ENCODE measurements at places on chromosomes 11 and 22.
A peak's percentile ranks its signal among the peaks of the same experiment; 100 is the strongest.

- DNase-seq = no peak
Observed at GRCh38 chr11:85301895-85302678, 325.1 kb downstream of the DLG2 start.

GRCh38 chr22:42437488-42438292 lies 5.5 kb upstream of the NFAM1 start:
- no peak for DNase-seq

DNA sequence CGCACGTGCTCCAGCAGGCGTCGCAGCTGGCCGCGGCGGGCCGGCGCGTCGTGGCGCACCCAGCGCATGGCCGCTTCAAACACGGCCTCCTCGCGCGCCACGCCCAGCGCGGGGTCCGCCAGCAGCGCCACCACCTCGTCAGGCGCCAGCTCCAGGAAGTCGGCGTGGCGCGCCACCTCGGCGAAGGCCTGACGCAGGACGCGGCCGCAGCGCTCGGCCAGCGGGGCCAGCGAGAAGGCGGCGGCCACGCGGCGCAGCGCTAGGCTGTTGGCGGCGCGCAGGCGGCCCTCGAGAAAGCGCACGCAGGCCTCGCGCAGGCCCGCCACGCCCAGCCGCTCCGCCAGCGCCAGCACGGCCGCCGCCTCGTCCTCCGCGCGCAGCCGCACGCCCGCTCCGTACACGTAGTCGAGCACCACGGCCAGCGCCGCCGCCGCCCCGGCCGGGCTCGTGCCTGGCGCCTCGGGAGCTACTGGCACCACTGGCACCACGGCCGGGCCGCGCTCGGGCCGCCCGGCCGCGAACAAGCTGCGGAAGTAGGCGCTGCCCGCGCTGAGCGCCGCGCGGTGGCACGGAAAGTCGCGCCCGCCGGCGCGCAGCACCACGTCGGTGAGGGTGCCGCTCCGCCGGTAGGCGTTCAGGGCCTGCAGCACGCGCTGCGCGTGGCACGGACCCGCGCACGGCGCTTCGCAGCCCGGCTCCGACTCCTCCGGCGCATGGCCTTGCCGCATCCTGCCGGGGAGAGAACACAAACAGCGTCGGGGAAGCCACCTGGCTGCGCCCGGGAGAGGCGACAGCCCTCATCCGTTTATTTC lies 2.9 kb downstream of the KLHL35 start:
- DNase-seq = peak; percentile 88

DNA sequence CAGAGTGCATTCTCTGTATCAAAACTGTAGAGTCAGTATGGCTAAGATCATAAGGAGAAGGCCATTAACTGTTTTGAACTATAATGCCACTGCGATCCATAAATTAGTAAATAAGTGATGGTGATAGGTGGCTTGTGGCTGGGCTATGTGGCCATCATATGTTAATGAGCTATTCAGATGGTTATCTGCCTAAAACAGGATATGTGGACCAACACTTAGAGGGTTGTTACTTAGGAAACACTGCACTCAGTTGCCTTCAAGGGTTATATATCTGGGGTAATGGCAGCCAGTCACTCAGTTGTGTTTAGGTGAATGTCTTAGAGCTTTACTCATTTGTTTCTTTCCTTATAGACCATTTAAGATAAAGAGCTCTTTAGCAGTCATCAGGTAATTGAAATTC lies 66.0 kb downstream of the PPP2R1B start:
- no peak for DNase-seq

- no peak for DNase-seq
Observed at GRCh38 chr11:118619444-118620197, 12.2 kb downstream of the PHLDB1 start.

DNA sequence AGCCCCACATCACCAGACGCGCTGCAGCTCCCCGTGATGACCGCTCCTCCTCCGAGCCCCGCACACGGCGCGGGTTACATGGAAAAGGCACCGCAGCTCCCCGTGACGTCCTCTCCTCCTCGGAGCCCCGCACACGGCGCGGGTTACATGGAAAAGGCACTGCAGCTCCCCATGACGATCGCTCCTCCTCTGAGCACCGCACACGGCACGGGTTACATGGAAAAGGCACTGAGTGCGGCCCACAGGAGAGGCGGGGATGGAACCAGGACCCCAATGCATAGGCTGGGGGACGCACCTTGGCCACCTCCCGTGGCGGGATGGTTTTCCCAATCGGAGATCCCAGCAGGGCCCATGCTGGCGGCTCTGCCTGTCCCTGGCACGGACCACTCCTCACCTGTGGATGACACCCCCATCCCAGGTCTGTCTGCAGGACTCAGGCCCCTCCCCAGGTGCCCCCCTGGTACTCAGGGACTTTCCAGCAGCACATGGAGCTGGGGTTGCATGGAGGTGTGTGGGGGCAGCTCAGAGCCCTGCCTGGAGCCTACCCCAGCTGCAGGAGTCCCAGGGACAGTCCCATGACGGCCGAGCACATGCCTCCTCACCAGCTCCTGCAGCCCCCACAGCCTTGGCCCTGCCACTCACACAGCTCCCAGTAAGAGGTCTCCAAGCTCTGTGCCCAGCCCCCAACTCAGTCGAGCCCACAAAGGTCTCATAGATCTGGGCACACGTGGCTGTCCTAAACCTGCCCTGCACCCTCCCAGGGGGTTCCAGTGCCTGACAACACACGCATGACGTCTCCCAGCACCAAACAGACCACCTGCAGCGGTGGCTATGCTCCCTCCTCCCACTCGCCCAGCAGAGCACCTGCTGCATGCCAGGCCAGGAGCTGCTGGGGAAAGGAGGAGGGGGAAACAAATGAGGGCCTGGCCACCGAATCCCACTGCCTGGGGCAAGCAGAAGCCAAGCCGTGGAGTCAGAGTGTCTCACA lies 166.6 kb downstream of the BRD1 start:
- DNase-seq = peak; percentile 23

DNA sequence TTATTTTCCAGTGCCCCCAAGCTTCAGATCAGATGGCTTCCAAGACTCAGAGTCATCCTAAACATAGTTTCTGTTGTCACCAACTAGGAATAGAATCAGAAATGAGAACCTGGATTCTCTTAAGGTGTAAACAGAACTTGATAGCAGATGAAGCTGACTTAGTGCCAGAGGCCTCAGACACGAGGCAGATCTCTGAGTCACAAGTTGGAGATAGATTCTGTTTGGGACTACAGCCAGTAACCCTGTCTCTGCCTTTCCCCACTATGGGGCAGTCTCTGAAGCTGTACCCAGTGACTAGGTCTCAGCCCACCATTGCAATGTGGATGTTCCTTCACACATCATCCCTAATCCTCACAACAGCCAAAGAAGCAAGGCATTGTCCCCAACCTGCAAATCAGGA lies 25.4 kb downstream of the NEU3 start:
- DNase-seq = no peak

- DNase-seq = no peak
Observed at GRCh38 chr22:34620832-34621231, 445.1 kb upstream of the ISX start.

DNA sequence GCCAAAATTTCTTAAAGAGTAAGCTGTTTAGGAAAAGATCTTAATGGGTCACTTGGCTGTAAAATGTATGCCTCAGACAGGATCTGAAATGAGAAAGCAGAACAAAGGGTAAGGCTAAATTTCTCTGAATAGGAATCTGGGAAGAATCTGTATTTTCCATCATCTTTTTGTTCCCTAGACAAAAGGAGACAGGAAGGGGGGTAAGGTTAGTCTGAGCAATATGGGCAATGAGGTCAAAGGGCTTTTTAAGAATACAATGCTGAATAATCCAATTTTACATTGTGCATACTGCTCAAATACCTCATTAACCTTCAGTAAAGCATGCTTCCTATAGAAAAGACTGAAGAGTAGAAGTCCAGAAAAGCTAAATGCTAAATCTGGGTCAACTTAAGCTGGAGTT lies 34.6 kb downstream of the CLDN25 start:
- DNase-seq = no peak

- no peak for DNase-seq
Observed at GRCh38 chr11:46363455-46364005, 16.3 kb downstream of the DGKZ start.

DNA sequence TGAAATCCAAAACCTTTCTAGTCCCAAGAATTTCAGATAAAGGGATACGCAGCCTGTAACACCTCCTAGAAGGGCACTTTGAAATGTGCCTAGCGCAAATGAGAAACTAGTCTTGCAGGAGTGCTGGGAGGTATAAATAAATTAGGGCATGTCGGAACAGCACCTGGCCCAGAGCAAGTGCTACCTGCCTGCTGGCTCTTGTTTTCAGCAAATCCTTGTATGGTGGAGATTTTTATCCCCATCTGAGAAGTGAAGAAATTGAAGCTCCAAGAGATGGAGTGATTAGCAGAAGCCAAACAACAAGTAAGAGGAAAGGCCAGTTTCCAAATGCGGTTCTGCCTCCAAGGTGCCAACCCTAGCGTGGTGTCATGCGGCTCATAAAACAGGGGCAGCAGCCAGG lies 36.7 kb upstream of the TFIP11 start:
- DNase-seq = peak; percentile 59

DNA sequence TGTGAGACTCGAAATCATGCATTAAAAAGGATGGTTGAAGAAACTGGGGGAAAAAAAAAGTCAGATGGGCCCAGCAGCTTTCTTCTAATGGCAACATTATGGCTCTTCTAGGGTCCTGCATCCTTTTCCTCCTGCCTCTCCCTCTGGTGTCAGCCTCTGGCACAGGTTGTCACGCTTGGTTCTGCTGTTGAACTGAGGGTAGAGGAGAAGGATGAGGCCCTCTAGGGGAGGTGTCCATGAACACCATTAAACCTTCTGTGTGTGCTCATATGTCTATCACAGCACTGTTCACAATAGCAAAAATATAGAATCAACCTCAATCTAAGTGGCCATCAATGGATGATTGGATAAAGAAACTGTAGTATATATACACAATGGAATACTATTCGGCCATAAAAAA lies 36.0 kb downstream of the BUD13 start:
- DNase-seq = no peak

DNA sequence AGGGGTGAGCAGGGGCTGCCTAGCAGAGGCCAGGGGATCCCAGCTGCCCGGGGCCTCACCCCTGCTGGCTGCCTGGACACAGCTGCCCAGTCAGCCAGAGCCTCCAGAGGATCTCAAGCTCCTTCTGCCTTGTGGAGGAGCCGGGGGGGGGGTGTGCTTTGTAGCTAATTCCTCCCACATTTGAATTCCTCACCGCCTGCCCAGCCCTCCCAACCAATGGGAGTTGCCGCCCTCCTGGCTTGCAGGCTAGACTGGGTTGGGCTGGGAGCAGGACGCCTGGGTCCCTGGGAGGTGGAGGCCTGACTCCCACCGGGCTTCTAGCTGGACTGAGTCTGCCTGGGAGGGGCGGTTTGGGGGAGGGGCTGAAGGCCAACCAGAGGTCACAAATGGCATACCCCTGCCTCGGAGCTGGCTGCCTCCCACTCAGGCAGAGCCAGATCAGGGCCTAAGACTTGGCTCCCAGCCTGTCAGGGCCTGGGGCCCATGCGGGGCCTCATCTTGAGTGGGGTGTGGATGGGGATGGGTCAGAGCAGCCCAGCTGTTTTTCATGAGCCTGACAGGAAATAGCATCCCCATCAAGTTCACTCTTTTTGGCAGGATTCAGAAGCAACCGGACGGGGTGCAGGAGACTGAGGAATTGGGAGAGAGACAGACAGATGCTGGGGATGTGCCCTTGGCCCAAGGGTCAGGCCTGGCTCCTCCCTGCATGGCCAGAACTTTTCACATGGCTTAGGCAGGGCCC lies 29.2 kb upstream of the PDE2A start:
- no peak for DNase-seq

- no peak for DNase-seq
Observed at GRCh38 chr11:126603486-126603885, 248.0 kb downstream of the ST3GAL4 start.

GRCh38 chr11:12502046-12502445 lies 124.7 kb downstream of the PARVA start:
- DNase-seq = no peak

GRCh38 chr11:76114238-76114637 lies 92.1 kb downstream of the WNT11 start:
- no peak for DNase-seq

DNA sequence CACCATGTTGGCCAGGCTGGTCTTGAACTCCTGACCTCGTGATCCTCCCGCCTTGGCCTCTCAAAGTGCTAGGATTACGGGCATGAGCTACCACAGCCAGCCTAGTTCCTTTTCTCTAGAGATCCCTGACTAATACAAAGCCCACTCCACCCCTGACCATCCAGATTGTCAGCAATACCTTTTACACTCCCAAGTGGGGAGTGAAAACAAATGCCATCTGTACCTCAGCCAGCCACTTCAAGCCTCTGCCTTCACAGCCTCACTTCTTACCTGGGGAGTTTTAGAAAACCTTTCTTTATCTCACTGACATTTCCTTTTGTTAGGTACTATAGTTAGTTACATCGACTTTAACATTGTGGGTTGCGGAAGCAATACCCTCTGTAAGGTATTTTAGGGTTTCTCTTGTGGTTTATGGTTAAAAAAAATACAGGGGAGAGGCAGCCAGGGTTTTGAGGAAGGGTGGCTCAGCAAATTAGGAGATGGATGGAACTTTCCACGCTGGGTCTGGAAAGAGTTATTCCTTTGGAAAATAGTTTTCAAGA lies 8.9 kb downstream of the TOM1 start:
- DNase-seq = no peak

DNA sequence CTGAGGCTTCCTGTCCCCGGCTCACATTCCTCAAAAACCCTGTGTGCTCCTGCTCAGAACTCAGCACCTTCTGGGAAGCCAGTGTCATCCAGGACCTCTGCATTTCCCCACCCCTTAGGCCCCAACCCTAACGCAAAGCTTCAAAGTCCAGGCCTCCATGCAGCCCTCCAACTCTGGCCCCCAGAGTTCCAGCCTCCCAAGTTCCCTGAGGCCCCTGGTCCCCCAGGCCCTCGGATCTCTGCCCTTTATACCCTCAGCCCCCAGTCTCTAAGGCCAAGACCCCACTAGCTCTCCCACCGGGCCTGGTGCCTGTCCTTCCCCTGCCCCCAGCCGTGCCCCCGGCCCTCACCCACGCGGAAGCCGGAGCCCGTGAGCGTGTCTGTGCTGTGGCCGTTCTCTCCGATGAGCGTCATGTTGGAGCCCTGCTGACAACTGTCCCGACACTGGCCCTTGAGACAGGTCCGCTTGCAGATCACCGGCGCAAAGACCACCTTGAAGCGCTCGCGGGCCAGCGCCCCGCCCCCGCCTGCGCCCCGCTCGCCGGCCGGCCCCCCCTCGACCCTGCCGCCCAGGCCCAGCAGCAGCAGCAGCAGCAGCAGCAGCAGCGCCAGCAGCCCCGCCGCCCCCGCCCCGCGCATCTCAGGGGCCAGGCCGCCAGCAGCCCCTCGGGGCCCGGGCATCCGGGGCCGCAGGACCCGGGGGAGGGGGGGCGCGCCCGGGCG lies 718 bp downstream of the LTBP3 start:
- DNase-seq = peak; percentile 48

- DNase-seq = no peak
Observed at GRCh38 chr22:38964989-38965388, 7.6 kb downstream of the APOBEC3A start.

DNA sequence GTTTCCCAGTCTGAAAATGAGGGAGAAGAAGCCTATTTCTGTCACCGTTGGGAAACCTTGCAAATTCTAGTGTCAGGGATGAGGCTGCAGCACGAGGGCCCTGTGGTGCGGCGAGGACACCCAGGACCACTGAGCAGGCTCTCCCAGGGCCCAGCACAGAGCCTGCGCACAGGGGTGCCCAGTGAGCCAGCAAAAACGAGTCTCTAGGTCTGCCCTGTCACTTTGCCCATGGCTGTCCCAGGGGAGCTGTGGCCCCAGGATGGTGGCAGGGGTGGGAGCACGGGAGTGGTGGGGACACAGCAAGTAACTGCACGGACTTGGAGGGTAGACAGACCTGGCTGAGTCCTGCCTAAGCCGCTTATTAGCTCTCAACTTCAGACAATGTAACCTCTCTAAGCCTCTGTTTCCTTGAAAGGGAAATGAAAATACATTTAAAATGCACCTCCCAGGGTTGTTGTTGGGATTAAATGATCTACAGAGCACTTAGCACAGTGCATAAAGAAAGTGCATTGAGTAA lies 44.2 kb downstream of the DSCAML1 start:
- DNase-seq = no peak
